ENCODE measurements at places on chromosomes 13 and 19.

- DNase-seq: no peak
Observed at GRCh38 chr13:36417331-36417730, 15.0 kb upstream of the CCNA1 start.

DNA sequence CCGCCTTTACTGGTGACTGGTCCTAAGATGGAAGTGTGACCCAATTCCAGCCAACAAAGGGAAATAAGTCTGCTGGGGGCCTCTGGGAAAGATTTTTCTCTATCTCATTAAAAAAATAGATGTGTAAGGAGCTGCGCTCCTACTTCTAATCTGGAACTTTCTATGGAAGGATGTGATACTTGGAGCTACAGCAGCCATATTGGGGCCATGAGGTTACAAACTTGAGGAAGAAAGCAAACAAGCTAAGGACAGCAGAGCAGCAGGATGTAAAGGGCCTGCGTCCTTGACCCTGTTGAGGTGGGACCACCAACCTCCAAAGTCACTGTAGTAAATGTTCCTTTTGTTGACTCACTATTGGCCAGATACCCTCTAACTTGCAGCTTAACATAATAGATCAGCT is 7.5 kb downstream of the GPR42 start:
- DNase-seq: no peak

DNA sequence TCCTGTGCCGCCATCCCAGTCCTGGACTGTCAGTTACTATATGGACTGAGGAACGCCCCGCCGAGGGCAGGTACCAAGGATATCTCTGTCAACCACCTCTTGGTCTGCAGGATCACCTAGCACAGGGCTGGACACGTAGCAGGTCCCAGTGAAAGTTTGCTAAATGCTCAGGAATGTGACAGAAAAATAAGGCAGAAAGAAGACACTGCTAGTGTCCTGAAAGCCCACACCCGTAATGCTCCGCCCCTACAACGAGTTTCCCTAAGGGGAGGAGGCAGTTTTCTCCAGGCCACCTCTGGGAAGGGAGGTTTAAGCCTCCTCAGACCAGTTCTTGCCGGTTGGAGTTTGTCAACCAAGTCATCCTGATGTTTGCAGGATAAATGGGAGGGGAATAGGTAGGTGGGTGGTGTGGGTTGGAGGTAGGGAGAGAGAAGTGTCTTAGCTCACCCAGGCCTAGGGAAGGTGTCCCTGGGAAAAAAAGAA is 1.7 kb upstream of the SERTAD3 start:
- DNase-seq: no peak

GRCh38 chr13:106533943-106534638 is 1.4 kb downstream of the EFNB2 start:
- peak; percentile 77 for DNase-seq

DNA sequence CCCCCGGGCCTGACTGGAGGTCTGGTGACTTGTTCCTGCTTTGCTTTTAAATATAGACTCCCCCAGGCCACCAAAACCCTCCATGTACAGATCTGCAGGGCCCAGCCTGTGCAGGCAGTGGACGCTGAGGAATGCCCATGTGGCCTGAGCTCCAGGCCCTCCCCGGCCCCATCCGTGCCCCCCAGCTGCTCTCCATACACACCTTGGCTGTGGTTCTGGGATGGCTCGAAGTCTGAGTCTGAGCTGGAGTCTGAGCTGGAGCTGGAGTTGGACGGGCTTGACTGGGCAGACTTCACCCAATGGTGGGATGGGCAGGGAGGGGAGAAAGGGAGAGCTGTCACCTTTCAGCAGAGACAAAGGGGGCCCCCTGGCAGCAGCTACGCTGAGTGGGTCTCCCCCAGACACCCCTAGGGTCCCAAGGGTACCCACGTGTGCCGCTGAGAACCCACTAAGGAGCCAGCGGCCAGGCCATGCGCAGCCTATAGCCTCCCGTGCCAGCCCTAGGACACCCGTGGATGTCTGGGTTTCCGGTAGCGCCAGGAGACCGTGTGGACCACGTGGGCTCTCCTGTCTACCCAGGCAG is 61.9 kb downstream of the MLLT1 start:
- DNase-seq: no peak

GRCh38 chr13:86135856-86136255 is 336.6 kb upstream of the SLITRK6 start:
- no peak for DNase-seq

DNA sequence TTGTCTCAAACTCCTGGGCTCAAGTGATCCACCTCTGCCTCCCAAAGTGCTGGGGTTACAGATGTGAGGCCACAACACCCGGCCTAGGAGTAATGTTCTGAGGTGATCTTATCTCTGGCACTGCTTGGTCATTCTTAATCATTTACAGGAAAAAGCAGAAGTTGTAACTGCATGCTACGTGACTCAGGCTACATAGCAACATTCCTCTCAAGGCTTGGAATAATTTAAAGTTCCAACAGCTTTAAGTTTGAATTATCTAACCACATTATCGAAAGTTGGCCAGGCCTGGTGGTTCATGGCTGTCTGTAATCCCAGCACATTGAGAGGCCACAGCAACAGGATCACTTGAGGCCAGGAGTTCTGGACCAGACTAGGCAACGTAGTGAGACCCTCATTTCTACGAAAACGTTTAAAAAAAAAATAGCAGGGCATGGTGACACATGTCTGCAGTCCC is 3.9 kb upstream of the B9D2 start:
- no peak for DNase-seq

DNA sequence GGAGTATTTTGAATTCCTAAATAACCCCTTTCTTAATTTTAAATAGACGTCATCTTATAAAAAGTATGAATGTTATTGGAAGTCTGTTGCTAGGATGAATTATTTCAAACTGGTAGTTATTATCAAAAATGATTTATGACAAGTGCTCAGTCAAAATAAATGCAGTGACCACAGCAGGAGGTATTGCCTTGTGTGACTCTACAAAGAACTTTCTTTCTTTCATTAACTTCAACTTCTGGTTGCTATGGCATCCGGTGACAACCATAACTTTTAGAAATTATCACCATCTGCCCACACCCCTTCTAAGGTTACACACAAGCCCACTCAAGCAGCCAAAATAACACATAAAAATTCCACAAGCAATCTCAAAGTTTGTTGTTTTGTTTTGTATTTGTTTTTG is 189.9 kb downstream of the DACH1 start:
- DNase-seq: no peak

- DNase-seq: no peak
Observed at GRCh38 chr13:95255072-95255732, 46.0 kb downstream of the ABCC4 start.

DNA sequence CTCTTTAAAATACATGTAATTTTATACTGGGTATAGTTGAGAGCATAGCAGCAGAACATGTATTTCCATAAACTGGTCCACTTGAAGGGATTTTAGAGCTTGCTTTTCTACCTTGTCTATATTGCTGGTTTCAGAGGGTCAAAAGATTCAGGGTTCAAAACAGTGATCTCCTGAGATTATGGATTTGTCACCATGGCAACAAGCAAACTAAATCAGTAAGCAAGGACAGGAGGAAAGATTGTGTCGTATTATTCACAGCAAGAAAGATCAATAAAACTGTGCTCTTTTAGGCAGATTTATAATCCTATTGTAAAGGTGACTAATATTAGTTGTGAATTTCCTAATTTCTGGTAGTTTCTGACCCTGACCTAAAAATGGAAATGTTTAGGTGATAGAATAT is 496.4 kb downstream of the LMO7 start:
- no peak for DNase-seq

DNA sequence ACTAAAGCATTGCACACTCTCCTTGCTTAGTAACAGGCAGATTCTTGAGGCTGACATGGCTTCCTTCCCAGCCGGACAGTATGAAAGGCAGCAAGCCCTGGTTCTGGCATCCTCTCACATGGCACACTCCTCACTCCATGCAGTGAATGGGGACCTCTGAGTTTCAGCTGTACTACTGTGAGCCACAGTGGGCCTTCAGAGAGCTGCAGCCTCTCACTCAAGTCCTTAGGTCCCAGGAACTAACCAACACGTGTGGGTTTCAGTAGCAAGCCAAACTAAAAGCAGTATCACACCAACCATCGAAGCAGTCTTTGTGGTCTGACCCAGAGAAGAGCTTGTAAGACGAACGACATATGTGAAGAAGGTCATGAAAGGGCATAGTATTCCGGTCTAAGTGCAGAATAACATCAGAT is 128.2 kb downstream of the TBC1D4 start:
- no peak for DNase-seq

GRCh38 chr19:48745208-48745995 is 1.3 kb downstream of the IZUMO1 start:
- DNase-seq: no peak

- DNase-seq: no peak
Observed at GRCh38 chr13:108220041-108220440, 1.8 kb downstream of the ABHD13 start.

DNA sequence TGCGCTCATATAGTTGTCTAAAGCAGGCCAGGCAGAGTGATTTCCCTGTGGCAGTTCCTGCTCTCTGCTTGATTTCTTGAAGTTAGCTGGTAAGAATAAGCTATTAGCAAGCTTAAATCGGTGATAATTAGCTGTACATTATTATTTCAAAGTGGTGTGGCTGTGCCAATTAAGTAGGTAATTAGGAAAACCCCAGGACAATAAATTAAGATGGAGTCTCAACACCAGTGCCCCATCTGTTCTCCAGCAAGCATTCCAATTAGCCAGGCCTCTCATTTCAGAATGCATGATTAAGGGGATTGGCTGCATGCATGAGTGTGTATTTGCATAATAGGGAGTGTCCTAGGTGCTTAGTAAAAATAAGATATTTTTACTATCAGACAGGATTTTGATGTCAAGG is 342.3 kb downstream of the GPC5 start:
- no peak for DNase-seq

DNA sequence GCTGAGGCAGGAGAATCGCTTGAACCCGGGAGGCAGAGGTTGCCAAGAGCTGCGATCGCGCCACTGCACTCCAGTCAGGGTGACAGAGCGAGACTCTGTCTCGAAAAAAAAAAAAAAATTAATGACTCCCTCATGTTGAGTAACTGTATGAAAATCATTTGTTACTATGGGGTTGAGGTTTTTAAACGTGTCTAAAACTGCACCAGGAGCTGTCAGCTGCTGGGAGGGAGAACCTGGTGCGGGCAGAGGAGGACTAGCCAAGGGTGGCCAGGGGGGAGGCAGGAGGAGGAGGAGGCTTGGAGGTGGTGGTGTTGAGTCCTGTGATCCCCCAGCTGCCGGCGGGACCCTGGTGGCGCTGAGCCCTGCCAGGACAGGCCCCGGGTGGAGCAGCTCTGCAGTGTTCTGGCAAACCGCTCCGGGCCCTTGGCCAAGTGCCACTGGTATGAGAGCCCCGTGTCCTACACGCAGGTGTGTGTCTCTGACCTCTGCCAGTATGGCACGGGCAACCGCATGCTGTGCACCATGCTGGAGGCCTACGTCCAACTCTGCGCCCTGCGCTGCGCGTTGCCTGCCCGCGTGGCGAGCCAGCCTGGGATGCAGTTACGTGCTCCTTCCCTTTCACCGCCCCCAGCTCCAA is 17.1 kb upstream of the FXYD3 start:
- DNase-seq: no peak

DNA sequence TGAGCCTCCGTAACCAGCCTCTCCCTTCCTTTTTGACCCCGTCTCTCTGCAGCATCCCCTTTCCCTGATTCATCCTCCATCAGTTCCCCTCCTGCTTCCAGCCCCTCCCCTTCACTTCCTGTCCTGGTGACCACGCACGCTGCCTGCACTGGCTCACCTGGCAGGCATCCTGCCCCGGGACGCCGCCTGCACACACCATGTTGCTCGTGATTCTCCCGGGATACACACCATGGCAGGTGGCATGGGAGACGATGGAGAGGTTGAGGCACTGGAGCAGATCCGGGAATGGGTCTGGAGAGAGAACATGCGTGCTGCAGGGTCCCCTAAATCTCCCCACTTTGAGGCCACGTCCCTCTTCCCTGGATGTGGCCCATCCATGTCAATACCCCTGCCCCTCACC is 4.2 kb downstream of the KLK12 start:
- DNase-seq: no peak

GRCh38 chr13:29801102-29801501 is 49.3 kb downstream of the UBL3 start:
- no peak for DNase-seq

GRCh38 chr13:103839460-103839859 is 773.2 kb upstream of the SLC10A2 start:
- no peak for DNase-seq

DNA sequence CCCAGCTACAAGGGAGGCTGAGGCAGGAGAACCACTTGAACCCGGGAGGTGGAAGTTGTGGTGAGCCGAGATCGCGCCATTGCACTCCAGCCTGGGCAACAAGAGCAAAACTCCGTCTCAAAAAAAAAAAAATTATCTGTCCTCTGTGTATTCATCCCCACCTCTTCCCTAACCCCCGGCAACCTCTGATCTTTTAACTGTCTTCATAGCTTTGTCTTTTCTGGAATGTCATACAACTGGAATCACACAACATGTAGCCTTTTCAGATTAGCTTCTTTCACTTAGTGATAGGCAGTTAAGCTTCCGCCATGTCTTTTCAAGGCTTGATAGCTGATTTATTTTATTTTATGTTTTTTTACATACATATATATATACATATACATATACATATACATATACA is 8.4 kb upstream of the S1PR5 start:
- DNase-seq: no peak

GRCh38 chr13:22110368-22110767 is 439.5 kb downstream of the FGF9 start:
- DNase-seq: no peak

GRCh38 chr13:51370116-51370515 is 30.6 kb downstream of the SERPINE3 start:
- DNase-seq: no peak

DNA sequence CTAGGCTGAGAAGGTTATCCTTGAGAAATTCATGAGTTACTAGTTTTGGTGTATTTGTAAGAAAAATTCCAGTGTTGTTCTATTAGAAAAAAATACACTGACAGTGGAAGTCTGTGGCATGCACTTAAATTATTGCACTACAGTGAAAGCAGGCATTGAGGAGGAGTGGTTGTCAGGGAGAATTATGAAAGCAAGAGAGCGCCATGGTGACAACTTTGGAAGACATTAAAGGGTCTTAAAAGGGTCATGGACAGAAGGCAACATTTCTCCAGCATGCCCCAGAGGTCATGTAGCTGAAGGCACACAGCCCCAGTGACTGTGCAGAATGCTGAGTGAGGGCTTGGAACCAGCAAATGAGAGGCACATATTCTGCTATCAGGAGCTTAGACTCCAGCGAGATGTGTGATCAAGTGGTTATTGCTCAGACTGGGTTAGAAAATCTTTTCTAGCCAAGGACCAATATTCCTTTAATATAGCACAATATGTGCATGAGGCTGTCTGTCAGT is 292.7 kb downstream of the OLFM4 start:
- DNase-seq: no peak

DNA sequence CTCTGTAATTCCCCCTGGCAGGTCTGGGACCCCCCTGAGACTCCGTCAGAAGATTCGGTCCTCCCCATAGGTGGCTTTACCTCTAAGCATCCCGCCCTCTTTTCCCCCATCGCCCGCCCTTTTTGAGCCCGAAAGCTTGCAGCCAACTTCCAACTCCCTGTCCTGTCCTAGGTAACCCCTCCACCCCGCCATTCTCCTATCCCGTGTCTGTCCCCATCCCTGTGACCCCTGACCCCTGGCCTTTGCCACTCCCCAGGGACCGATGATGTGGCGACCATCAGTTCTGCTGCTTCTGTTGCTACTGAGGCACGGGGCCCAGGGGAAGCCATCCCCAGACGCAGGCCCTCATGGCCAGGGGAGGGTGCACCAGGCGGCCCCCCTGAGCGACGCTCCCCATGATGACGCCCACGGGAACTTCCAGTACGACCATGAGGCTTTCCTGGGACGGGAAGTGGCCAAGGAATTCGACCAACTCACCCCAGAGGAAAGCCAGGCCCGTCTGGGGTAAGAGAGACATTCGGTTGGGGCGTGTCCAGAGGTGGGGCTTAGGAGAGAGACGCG is 488 bp downstream of the RCN3 start:
- DNase-seq: no peak

- no peak for DNase-seq
Observed at GRCh38 chr13:30318026-30318425, 10.7 kb upstream of the KATNAL1 start.

Measured in left forelimb (tissue), 1 donor.